ENCODE measurements at places on chromosomes 13 and 19.
A peak's percentile ranks its signal among the peaks of the same experiment; 100 is the strongest.

DNA sequence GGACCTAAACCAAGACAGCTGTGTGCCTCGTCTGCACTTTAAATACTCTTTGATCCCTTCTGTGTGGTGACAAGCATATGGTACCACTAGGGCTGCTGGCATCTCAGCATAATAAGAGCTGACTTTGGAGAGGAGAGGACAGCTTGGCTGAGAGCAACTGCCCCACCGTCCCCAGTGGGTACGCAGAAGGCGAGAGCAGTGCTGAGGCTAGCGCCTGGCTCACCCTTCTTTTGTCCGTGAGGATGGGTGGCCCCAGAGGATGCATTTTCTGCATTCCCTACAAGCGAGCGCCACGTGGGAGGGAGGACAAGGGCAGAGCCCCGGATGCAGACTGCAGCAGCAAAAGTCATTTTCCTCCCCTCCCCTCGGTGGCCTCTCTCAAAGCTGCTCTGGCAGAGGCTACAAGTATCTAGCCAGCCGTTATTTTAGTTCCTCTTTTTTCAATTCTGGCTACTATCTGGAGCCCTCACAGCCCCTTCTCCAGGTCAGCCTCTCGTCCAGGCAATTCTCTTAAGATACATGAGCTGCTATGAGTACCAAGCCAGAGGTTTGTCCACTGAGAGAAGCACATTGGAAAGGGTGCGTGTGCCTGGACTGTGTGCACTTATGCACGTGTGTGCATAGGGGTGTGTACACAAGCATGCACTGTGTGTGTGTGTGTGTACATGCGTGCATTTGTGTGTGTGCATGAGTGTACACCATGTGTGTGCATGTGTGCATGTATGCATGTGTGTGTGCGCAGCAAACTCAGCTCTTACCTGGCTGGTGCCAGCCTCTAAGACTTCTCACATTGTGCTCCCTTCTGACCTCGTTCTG lies 51.3 kb downstream of the RAB20 start:
- no peaks in the 10 kb centered on the region for H3K4me1 ChIP-seq
- peaks cover 92% of the 10 kb centered on the region for H3K36me3 ChIP-seq
- no peak for DNase-seq
- peak overlapping the region; percentile 42 for H3K27ac ChIP-seq
- H3K27me3 ChIP-seq = no peaks in the 10 kb centered on the region

DNA sequence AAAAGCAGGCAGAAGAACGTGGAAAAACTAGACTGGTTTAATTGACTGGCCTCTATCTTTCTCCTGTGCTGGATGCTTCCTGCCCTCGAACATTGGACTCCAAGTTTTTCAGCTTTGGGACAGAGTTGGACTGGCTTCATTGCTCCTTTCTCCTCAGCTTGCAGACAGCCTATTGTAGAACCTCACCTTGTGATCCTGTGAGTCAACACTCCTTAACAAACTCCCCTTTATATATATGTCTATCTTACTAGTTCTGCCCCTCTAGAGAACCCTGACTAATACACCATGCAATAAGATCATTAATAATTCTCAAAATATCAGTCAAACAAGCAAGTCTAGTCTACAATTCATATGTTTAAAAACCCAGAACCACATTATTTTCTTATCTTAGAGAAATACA lies 662.4 kb downstream of the TBC1D4 start:
- H3K4me3 ChIP-seq = peak overlapping the region; percentile 33
- no peak overlapping the region for H3K27ac ChIP-seq
- no peaks in the 10 kb centered on the region for H3K36me3 ChIP-seq
- H3K27me3 ChIP-seq = no peaks in the 10 kb centered on the region

DNA sequence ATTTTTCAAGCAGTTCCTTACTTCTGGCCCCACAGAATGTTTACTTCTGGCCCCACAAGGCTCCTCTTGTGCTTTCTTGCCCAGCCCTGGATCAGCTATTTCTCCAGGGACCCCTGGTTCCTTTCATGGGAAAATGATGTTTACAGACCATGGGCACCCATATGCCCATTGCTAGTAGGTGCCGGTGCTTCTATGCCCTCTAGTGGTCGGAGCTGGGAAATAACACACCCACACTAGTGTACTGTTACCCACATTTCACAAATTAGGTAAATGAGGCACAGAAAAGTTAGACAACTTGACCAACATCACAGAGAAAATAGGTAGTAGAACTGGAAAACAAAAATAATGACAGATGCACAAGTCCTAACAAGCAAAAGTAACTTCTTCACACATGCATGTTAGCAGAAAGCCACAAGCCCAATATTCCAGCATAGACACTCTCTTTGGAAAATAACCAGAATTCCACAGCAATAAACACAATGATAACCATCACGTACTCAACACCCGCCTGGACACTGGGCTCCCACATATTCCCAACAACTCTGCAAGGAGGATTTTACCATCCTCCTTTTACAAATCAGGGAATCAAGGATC lies 1.3 kb upstream of the CEACAM6 start:
- H3K4me1 ChIP-seq = no peaks in the 10 kb centered on the region
- H3K36me3 ChIP-seq = no peaks in the 10 kb centered on the region
- H3K27ac ChIP-seq = no peak overlapping the region
- peak; percentile 85 for DNase-seq

DNA sequence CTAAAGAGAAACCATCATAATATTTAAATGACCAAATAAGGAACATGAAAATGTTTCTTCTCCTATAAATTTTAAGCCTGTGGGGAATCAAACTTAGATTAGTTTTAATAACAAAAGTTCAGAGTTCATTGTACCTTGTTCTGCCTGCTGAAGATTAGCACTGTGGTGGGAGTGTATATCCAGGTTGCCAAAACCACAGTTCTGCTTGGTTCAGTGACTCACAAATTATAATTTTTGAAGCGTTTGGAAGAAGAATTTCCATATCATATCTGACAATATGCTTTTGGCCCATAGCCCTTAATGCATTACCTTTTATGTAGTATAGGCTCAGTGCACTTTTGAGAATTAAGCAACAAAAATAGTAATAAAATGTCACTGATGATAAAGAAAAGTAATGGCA lies 545.2 kb downstream of the GPC6 start:
- no peak overlapping the region for H3K27ac ChIP-seq
- no peak for DNase-seq
- no peaks in the 10 kb centered on the region for H3K27me3 ChIP-seq
- H3K4me3 ChIP-seq = no peak overlapping the region

- DNase-seq = peak; percentile 67
- no peak overlapping the region for H3K27ac ChIP-seq
- no peak overlapping the region for H3K4me3 ChIP-seq
- H3K36me3 ChIP-seq = no peaks in the 10 kb centered on the region
These were observed 48.7 kb downstream of the CCNE1 start for GRCh38 chr19:29860492-29860891.

DNA sequence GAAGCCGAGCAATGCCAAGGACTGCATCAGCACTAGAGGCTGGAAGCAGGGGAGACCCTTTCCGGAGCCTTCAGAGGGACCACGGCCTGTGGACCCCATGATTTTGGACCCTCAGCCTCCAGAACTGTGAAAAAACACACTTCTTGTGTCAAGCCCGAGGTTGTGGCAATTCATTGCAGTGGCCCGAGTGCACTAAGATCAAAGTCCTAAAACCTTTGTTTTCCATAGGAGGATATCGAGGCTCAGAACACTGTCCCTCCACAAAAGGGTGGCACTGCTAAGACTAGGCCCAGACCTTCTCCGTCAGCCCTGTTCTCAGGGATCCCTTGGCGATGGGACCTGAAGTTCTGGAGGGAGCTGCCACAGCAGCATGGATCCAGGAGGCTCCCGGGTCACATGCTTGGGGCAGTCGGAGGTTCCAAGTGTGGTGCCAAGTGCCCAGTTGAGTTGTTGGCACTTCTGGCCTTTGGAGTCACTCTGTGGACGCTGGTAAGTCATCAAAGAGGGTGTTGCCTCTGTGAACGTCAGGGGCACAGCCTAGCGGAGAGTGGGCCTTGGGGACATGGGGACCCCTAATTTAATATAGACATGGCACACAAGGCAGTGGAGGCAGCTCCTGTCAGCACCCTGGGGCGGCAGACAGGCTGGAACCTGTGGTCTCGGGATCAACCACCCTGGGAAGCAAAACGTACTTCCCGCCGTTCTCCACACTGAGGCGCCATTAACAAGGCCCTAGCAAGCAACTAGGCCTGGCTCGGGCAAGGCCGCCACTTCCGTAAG lies 199.2 kb downstream of the COL4A1 start:
- no peaks in the 10 kb centered on the region for H3K27me3 ChIP-seq
- H3K4me3 ChIP-seq = no peak overlapping the region
- no peak overlapping the region for H3K27ac ChIP-seq
- H3K36me3 ChIP-seq = no peaks in the 10 kb centered on the region

DNA sequence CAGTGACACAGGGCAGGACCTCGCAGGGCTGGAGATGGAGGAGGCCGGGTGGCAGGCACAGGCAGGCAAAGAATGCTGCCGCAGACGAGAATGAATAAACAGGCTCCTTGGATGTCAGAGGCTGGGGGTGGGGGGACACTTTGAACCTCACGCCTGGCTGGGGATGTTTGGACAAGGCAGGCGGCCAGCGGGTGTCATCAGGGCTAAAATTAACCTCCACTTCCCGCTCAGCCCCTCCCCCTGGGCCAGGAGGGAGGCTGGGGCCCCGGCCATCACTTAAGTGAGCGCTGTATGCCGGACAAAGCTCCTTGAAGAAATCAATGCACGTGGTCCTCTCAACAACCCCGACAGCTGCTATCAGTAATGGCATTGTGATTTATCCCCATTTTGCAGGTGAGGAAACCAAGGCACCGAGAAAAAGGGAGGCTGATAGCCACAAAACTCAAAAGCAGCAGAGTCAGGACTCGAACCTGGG lies 10.3 kb upstream of the FUT5 start:
- no peak overlapping the region for H3K4me3 ChIP-seq
- no peaks in the 10 kb centered on the region for H3K36me3 ChIP-seq
- no peaks in the 10 kb centered on the region for H3K4me1 ChIP-seq
- DNase-seq = peak; percentile 73
- H3K27ac ChIP-seq = no peak overlapping the region

DNA sequence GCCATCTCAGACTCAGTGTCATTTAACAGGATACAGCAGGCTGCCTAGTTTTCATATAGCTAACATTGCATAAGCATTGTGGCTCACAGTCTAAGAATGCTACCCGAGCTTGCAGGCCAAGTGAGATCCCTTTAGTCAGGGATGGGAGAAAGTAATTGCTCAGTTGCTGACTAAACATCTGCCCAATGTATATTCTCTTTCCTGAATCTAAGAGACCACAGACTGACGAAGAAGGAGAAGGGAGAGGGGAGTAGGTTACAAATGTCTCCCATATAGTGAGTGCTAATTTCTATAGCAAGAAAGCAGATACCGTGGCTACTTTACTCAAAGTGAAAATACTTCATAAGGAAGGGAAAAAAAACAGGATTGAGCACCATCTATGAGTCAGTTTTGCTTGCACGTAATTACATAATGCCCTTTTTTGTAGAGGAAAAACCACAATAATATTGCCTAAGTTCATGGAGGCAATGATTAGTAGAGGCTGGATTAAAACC lies 453.9 kb downstream of the COG6 start:
- H3K27me3 ChIP-seq = no peaks in the 10 kb centered on the region
- H3K4me1 ChIP-seq = peaks cover 9% of the 10 kb centered on the region
- no peaks in the 10 kb centered on the region for H3K36me3 ChIP-seq

DNA sequence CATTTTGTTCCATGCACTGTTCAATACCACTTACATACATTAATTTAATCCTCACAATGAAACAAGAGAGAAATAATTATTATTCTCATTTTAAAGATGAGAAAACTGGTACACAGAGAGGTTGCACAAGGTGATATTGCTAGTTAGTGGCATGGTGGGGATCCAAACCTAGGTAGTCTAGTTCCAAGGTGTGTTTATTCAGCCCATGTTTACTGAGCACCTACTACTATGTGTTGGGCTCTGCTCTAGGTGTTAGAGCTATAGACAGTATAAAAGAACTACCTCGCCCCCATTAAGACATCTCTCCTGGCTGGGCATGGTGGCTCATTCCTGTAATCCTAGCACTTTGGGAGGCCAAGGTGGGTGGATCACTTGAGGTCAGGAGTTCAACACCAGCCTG lies 3.2 kb upstream of the PMIS2 start:
- DNase-seq = no peak
- H3K27me3 ChIP-seq = peaks cover 15% of the 10 kb centered on the region
- H3K4me1 ChIP-seq = no peaks in the 10 kb centered on the region
- H3K36me3 ChIP-seq = no peaks in the 10 kb centered on the region

- H3K4me3 ChIP-seq = no peak overlapping the region
- H3K36me3 ChIP-seq = no peaks in the 10 kb centered on the region
- no peaks in the 10 kb centered on the region for H3K4me1 ChIP-seq
- H3K27ac ChIP-seq = no peak overlapping the region
- DNase-seq = no peak
- H3K27me3 ChIP-seq = no peaks in the 10 kb centered on the region
These were observed 1606.4 kb upstream of the PRR20A start for GRCh38 chr13:55534306-55534705.

DNA sequence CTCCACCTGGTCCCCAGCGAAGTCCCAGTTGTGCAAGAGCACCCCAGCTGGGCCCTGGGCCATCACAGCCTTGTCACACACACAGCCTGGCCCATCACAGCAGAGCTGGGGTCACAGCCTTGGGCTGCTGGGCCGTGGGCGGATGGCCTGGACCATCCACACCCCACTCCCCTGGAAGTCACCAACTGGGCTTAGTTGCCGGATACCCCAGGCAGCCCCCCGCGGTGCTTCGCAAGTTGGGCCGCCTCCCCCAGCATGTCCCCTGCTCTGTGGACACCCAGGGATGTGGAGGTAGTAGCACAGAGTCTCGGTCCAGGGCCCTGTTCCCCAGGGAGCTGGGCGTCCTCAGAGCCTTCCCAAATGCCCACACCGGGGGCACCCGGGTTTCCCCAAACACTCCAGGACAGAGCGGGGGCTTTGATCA lies 4.5 kb upstream of the ZNF554 start:
- no peak overlapping the region for H3K4me3 ChIP-seq
- no peaks in the 10 kb centered on the region for H3K27me3 ChIP-seq
- no peak overlapping the region for H3K27ac ChIP-seq
- no peaks in the 10 kb centered on the region for H3K4me1 ChIP-seq
- peaks cover 13% of the 10 kb centered on the region for H3K36me3 ChIP-seq

DNA sequence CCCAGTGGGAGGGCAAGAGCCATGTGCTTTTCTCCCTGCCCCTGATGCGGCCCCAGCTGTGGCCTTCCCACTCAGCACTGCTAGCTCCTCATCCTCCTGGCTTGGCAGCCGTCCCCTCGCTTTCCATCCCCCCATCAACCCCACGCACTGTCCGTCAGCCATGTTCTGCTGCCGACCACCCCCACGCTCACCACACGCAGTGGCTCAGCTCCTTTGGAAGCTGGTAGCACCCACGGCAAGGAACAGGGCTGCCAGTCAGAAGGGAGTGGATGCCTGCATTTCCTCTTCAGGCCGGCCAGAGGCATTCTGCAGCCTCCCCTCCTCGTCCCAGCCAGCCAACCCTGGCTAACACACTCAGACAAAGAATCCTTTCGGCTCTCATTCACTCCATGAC lies 6.3 kb downstream of the CALM3 start:
- no peak overlapping the region for H3K4me3 ChIP-seq
- H3K27ac ChIP-seq = no peak overlapping the region
- H3K36me3 ChIP-seq = peaks cover 56% of the 10 kb centered on the region
- no peaks in the 10 kb centered on the region for H3K27me3 ChIP-seq
- peak; percentile 26 for DNase-seq
- H3K4me1 ChIP-seq = peaks cover 12% of the 10 kb centered on the region

DNA sequence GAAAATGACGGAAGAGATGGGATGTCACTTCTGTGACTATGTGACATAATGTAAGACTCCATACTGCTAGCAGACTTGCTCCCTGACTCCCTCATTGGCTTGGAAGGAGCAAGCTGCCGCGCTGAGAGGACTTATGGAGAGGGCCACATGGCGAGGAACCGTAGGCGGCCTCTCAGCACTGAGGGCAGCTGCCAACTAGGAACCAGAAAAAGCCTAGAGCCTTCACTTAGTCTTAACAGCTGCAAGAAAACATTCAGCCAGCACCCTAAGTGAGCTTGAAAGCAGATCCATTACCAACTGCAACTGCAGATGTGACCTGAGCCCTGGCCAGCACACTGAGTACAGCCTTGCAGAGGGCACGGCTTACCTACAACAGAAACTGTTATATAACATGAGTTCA lies 33.9 kb downstream of the USP12 start:
- DNase-seq = no peak
- H3K4me3 ChIP-seq = no peak overlapping the region
- peaks cover 13% of the 10 kb centered on the region for H3K4me1 ChIP-seq
